NCI-H510A treated with DMSO at 0.1 percent for 48 hours (cell line): ENCODE measurements at places on chromosomes 12 and 14.

GRCh38 chr12:3216726-3217682 lies 139.8 kb downstream of the TSPAN9 start:
- no peak for DNase-seq

- DNase-seq: no peak
Measured at GRCh38 chr14:55418411-55418810, 6.8 kb upstream of the ATG14 start.

- DNase-seq: no peak
Measured at GRCh38 chr12:6273205-6273540, 37.3 kb upstream of the PLEKHG6 start.

- no peak for DNase-seq
Measured at GRCh38 chr12:14396071-14396470, 30.6 kb downstream of the ATF7IP start.

GRCh38 chr12:48826209-48826855 lies 8.0 kb downstream of the CACNB3 start:
- no peak for DNase-seq

- no peak for DNase-seq
Measured at GRCh38 chr14:24137529-24138395, 1.8 kb downstream of the PSME1 start.

- DNase-seq: no peak
Measured at GRCh38 chr12:593396-594270, 69.6 kb downstream of the NINJ2 start.

DNA sequence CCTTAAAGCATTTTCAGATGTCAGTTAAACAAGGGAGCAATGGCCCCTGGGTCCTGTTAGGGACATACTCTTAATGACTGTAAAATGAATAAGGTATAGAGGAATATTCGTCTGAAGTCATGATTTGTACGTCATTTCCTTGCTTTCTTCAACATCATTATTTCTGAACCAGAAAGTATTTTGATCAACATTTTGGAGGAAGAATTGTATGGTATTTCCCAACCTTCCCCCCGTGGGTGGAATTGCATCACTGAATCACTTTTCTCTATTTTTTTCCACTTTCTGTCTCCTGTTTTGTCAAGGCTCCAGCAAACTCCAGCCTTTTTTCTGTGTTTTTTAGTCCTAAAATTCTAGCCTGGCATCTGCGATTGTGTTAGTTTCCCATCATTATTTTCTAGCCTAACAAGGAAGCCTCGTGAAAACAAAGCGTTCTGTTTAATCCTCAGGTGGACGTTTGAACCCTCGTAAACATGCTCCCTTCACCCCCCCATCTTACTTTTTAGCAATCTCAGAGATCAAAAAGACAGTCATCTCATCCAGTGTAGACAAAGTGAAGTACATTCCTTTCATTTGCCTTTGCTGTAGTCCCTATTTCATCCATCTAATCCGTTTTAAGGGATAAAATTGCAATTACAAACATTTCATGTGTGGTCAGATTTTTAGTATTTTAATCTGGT lies 62.3 kb downstream of the ETV6 start:
- DNase-seq: no peak

- peak; percentile 59 for DNase-seq
Measured at GRCh38 chr14:73740618-73741326, 26.6 kb upstream of the PNMA1 start.

- DNase-seq: no peak
Measured at GRCh38 chr12:1720494-1720893, 29.6 kb downstream of the ADIPOR2 start.

- no peak for DNase-seq
Measured at GRCh38 chr14:54669721-54670561, 103.0 kb downstream of the SAMD4A start.

DNA sequence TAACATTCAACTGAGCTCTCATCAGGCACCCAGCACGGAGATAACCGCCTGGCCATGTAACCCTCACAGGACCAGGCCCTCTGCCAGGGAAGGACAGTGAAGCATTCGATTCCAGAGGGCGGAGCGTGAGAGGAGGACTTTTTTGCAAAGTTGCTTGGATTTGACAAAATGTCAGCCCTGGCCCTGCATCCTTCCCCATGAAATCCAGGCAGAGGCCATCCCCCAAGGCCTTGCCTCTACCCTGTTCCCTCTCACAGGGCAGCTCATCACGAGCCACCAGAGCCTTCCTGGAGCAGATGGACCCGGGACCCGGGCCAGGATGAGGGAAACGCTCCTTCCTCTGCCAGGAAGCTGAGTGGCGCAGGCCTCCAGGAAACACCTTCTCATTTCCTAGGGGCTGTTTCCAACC lies 17.0 kb downstream of the CAMKK2 start:
- DNase-seq: no peak

DNA sequence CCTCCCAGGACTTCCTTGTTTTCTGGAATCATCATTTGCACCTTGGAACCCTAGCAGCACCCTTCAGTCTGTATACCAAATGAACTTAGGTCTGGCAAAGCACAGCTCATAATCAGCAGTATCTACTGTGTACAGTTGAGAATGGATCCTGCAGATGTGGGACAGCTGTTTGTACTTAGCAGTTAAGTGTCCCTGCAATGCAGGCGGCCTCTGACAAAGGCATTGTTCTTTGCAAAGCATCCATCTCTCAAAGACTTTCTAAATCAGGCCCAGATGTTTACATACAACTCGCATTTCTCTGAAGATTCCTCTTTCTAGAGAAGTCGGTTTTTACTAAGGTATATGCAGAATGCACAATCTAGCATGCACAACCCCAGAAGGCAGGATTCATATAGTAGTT lies 170.5 kb upstream of the RBM19 start:
- no peak for DNase-seq

GRCh38 chr14:87767567-87767901 lies 225.4 kb downstream of the GALC start:
- no peak for DNase-seq
